ENCODE measurements at places on chromosomes 13 and 19.

DNA sequence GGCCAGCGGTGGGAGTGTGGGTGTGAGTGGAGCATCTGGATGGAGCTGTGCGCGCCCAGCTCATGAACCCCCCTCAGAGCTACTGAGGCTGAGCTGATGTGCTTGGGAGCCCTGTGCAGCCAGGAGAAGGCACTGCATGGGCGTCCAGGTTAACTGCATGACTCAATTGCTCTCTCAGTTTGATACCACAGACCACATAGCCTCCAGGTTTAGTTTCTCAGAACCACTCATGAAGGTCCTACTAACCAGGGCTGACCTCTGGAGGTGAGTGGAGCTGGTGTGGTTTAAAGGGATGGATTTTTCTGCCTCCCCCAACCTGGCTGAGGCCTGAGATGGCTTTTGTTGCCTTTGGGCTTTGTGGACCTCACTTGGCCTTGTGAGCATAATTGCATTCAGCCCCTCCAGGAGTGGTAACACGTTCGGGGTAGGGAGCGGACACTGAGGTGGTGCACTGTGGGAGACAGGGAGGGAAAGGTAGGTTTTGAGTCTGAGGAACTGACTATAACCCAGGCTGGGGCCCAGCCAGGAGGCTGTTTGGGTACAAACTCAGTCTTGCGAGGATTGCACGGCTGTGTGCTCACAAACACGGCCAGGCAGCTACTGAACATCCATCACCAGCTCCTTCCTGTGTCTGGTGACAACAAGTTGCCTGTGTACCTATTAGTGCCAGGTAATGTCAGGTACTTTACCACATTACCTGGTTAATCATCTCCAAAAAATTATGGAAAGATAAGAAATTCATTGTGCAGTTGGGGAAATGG lies 97.5 kb downstream of the RGCC start:
- no peak for DNase-seq

DNA sequence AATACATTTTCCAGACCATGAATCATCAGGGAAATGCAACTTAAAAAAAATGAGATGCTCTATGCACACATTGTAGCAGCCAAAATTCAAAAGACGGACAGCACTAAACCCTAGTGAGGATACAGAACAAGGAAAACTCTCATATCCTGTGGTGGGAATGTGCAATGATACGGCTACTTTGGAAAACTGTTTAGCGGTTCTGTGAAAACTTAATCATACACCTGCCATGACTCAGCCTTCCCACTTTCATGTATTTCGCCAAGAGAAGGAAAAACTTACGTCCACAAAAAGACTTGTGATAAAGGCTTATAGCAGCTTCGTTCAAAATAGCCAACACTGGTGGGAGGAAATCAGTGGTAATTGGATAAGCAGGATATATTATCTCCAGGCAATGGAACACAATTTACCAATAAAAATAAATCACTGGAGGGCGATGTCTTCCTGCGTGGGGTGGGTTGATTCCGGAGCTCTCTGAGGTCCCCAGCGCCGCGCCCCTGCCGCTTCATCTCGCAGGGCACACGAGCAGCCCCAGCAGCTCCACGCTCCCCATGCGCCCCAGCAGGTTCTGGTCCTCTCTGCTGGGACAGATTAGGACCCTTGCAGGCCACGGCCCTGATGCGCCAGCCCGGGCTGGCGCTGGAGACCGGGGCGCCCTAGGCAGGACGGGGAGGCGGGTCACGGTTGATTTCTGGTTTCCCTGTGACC lies 97.2 kb upstream of the ARHGEF7 start:
- no peak for DNase-seq

GRCh38 chr13:71787414-71787813 lies 79.6 kb downstream of the DACH1 start:
- no peak for DNase-seq

GRCh38 chr19:16899566-16900075 lies 10.8 kb downstream of the F2RL3 start:
- DNase-seq, result no peak

GRCh38 chr13:93794197-93794885 lies 567.7 kb downstream of the GPC6 start:
- DNase-seq, result no peak

- DNase-seq, result no peak
These were observed 321.7 kb downstream of the DCT start for GRCh38 chr13:94157705-94158218.

GRCh38 chr13:89880201-89880600 lies 1467.3 kb upstream of the MIR17HG start:
- no peak for DNase-seq

GRCh38 chr13:60369242-60369641 lies 27.8 kb upstream of the TDRD3 start:
- DNase-seq, result no peak

DNA sequence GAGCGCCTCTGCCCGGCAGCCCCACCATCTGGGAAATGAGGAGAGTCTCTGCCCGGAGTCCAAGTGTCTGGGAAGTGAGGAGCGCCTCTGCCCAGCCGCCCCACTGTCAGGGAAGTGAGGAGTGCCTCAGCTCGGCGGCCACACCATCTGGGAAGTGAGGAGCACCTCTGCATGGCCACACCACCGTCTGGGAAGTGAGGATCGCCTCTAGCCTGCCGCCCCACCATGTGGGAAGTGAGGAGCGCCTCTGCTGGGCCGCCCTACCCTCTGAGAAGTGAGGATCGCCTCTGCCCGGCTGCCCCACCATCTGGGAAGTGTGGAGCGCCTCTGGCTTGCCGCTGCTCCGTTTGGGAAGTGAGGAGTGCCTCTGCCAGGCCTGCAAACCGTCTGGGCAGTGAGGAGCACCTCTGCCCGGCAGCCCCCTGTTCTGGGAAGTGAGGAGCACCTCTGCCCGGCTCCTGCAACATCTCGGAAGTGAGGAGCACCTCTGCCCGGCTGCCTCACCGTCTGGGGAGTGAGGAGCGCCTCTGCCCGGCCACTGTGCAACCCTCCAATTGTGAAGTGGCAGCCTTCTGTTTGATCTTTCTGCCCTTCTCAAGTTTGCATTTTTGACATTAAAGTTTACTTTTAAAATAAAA lies 60.8 kb upstream of the CEACAM21 start:
- DNase-seq, result no peak

DNA sequence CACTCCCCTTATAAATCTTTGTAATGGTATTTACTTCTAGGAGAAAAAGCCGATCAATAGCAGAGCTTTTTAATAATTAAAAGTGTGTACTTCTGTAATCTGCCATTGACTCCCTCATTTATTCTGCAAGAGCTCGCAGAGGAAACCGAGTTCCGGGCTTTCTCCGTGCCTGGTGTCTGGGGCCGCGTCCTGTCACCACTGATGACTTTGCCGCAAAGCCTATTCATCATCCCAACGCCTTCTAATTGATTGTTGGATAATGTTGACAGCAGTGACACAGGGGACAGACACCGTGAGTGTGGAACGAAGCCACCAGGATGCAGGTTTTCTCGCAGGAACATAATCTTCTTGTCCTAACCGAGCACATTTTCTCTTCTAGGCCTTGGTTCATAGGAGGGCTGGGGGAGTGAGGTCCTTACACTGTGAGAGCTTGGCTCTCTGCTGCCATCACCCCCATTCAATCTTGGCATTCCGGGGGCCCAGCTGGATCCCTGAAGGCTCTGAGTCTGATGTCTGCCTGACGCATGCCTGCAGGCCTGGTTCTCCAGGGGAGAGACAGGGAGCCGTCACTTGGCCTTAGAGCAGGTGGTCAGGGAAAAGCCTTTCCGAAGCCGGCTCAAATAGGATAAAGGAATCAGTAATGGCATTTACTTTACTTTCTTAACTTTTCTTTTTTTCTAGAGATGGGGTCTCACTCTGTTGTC lies 110.3 kb downstream of the KDM4B start:
- no peak for DNase-seq

GRCh38 chr19:29022165-29022564 lies 190.8 kb downstream of the UQCRFS1 start:
- DNase-seq, result no peak

DNA sequence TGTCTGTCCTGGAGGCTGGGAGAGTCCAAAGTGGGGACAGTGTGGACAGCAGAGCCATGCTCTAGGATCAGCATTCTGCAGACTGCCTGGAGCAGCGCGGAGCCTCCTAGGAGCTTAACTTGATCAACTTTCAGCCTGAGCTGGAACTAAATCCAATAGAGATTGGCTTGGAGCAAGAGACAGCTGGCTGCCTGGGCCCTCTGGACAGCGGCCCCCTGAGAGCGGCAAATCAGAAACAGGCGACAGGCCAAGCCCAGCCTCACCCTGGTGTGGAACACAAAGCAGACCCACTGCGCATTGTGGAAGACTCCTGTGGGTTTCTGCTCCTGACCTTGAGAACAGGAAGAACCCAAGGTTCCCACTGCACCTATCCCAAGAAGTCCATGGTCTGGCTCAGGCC lies 462.2 kb downstream of the TSHZ3 start:
- no peak for DNase-seq

DNA sequence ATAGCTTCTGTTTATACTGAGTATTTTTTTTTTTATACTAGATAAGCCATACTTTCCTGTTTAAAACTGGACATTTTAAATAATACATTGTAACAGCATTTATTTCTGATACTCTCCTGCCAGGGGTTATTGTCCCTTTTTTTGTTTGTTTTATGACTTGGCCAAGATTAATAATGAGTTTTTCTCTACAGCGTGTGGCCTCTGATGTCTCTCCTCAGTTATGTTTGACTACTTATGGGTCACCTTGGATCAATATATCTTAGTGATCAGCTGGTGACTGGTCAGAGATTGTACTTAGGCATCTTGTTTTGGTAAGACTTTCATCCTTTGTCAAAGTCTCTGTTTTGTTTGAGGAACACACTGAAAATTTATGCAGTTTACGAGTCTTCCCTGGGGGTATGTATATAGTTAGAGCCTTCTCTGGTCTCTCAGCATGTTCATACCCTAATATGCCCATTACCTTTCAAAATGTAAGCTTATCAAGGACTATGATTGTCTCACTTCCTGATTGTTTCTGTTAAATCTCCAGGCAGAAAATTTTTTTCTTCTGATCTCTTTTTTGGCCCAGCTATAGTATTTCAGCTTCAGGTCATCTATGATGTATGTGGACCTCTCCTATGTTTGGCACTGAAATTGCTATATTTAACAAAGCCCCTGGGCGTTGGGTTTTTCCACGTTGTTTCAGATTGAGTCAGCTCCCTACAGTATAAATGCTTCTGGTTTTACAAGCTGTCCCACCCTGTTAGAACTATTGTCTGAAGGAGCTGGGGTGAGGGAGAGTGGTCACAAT lies 87.9 kb downstream of the URI1 start:
- no peak for DNase-seq

- DNase-seq, result no peak
These were observed 25.8 kb upstream of the CYP2S1 start for GRCh38 chr19:41166944-41167804.

DNA sequence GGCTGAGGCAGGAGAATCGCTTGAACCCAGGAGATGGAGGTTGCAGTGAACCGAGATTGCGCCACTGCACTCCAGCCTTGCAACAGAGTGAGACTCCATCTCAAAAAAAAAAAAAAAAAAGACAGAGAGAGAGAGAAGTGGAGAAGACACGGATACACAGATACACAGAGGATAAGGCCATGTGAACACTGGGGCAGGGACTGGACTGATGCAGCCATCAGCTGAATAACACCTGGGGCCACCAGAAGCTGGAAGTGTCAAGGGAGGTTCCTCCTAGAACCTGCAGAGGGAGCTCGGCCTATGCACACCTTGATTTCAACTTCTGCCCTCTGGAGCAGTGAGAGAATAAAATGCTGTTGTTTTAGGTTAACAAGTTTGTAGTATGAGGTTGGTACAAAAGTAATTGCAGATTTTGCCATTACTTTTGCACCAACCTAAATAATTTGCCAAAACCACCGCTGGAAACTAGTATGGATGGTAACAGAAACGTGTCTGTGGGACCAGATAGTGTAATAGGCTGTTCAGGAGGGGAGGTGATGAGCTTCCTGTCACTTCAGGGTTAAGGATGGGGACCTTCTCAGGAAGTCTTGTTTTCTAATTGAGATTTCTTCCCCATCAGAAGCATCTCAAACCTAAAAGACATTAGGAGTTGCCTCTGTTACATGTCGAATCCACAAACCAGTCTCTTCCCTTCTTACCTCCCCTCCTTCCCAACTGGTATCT lies 36.4 kb upstream of the IGSF23 start:
- no peak for DNase-seq
